Naive thymus-derived CD4-positive, alpha-beta T cell (primary cell): ENCODE measurements at places on chromosomes 11 and 22. TPM values are rescaled to one million over a fixed set of nuclear protein-coding genes. Genes with fewer than 3 reads are reported as not detected.

DNA sequence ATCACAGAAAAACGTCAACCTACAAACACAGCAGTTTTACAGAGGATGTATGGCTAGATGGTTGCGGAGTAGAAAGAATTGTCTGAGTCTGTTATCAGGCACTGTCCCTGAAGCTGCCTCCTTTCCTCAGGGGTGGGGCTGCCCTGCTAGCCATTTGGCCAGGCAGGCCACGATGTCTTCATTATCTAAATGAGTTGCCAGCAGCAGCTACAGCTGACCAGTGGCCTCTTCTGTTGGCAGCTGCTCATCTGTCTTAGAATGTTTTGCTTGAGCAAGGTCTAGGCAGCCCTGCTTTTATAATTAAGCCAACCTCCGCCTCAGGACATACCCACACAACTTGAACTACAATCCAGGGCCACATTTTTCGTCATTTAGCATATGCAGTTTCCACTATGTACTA lies 17.5 kb downstream of the SLC6A5 start:
- H3K4me1 ChIP-seq, result no peaks in the 10 kb centered on the region
- no peaks in the 10 kb centered on the region for H3K36me3 ChIP-seq
- DNase-seq, result no peak

DNA sequence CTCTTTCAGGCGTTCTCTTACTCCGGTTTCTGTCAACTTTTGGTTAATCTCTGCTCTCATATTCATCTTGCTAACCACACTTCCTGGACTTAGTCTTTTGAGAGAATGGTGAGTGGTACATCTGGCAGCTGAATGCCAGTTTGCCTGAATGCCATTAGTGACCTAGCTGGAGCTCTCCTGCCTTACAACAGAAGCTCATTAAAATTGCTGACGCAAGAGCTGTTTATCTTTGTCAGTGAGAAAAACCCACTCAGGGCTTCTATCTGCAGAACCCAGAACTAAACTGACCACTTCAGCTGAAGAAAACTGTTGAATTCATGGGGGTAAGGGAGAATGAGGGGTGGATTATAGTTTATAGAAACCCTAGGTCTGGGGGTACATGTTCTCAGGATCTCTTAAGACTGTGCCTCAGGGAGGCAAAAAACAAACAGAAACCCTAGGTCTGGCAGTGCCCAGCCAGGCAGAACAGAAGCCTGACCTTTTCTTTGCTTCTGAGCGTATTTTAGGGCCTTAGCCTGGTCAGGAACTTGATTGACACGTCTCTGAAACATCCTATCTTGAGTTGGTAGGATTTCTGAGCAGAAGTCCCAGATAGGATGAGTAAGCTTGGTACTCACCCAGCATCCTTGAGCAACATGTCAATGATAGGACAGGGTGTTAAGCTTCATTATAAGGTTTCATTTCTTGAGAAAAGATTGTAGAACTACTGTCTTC lies 52.8 kb upstream of the YWHAH start:
- peaks cover 36% of the 10 kb centered on the region for H3K36me3 ChIP-seq
- no peak overlapping the region for H3K27ac ChIP-seq
- DNase-seq, result no peak
- H3K4me1 ChIP-seq, result no peaks in the 10 kb centered on the region
- no peaks in the 10 kb centered on the region for H3K27me3 ChIP-seq

DNA sequence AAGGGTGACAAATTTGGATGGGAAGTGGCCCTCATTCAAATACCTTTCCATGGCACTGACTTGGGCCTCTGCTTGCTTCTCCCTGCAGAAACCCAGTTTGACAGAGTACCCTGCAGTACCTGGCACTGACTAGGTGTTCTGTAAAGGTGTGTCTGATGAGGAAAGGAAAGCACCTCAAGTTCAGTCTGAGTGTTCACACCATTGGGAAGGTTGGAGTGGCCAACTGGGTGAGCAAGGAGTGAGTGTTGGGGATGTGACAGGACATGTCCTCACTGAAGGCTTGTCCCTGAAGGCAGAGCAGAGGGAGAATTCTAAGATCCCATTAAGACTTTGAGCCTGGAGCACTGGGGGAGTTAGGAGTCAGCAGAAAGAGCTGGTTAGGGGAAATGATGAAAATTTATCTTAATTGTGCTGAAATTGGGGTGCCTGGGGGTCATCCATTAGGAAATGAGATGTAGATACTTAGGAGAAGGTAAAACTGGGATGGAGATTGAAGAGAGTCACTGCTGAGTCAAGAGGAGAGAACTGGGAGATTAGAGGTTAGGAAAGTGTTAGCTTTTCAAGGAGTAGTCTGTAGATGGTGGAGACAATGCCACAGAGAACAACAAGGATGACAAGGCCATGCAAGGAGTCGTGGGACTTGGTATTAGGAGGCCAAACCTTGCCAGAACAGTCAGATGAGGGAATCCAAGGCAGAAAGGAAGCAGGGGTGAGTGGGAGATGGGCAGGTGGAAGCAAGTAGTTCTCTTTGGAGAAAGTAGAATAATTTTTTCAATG lies 6.1 kb downstream of the SREBF2 start:
- H3K4me3 ChIP-seq, result no peak overlapping the region
- no peaks in the 10 kb centered on the region for H3K27me3 ChIP-seq
- DNase-seq, result no peak
- H3K27ac ChIP-seq, result peak overlapping the region; percentile 22
- peaks cover 14% of the 10 kb centered on the region for H3K4me1 ChIP-seq

CD151 gene
- total RNA-seq, result 6.6 TPM

GAL3ST3 gene
- not detected for total RNA-seq

DNA sequence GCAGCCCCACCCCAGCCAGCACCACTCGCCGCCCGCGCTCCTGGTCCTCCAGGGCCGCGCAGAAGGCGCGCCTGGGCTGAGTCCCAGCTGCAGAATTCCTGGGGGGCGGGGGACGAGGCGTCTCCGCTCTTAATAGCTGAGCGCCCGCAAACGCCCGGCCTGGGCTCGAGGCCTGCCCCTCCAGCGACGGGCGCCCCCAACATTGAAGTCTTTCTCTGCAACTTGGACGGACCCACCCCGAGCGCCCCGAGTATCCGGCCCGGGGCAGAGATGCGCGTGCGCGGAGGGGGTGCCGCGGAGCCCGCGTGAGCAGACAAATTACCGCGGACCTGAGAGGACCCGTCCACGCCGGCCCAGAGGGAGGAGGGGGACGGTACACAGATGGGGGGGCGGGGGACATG lies 6.7 kb upstream of the SYT7 start:
- H3K27me3 ChIP-seq, result no peaks in the 10 kb centered on the region
- peak overlapping the region; percentile 58 for H3K4me3 ChIP-seq
- H3K36me3 ChIP-seq, result no peaks in the 10 kb centered on the region
- DNase-seq, result no peak
- no peaks in the 10 kb centered on the region for H3K4me1 ChIP-seq

DNA sequence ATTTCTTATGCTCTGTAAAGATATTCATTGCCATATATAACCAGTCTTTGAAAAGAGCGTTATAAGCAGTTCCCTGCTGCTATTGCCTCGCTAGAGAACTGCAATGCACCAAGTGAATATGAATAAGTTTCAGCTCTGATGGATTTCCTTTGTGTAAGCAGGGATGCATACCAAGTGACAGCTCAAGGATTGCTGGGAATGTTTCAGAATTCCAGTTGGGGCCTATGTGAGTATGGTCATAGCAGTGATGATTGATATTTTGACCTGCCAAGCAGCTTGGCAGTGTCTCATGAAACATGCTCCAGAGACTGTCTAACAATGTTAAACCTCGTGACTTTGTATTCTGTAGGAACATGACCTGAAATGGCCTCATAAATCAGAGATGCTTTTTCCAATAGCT lies 312.6 kb downstream of the C11orf87 start:
- no peaks in the 10 kb centered on the region for H3K36me3 ChIP-seq
- H3K4me1 ChIP-seq, result no peaks in the 10 kb centered on the region
- no peak for DNase-seq
- H3K27ac ChIP-seq, result no peak overlapping the region
- no peaks in the 10 kb centered on the region for H3K27me3 ChIP-seq

GGT5 gene
- not detected for total RNA-seq

GRCh38 chr22:46355369-46355995 lies 20.0 kb downstream of the TRMU start:
- H3K36me3 ChIP-seq, result no peaks in the 10 kb centered on the region
- no peak overlapping the region for H3K27ac ChIP-seq
- no peak overlapping the region for H3K4me3 ChIP-seq

DNA sequence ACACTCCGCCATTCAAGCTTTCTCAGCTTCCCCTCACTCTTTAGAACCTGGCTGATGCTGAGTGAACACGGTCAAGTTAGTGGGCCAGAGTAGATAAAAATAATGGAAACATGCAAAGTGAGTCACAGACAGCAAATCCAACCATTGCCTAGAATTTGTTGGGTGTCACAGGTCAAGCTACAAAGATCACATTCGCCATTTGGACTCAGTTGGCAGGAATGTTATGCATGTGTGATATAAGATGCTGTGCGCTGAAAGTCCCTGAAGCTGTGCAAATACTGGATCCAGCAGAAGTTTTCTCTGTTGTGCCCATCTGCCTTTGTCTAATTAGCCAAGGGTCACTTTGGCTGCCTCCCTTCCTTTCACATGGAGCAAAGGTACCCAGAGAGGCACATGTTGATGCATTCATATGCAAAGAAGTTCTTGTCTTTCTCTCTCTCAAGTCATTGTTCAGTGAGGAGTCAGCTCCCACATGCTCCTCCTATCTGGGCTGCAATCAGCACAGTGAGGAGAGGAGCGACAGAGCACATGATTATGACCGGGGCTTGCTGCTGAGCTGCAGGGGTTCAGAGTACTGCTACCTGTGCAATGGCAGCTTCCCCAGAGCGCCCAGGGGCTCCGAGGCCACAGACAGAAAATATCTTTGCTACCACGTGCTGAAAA lies 39.7 kb downstream of the FLI1 start:
- peak; percentile 37 for DNase-seq
- H3K4me1 ChIP-seq, result peaks cover 96% of the 10 kb centered on the region
- no peaks in the 10 kb centered on the region for H3K36me3 ChIP-seq
- H3K27me3 ChIP-seq, result no peaks in the 10 kb centered on the region
- H3K4me3 ChIP-seq, result peak overlapping the region; percentile 20

GRCh38 chr11:64451856-64452255 lies 92.9 kb downstream of the RPS6KA4 start:
- H3K27me3 ChIP-seq, result peaks cover 6% of the 10 kb centered on the region
- H3K4me3 ChIP-seq, result no peak overlapping the region
- no peaks in the 10 kb centered on the region for H3K36me3 ChIP-seq
- no peak overlapping the region for H3K27ac ChIP-seq

- no peak overlapping the region for H3K4me3 ChIP-seq
- no peak overlapping the region for H3K27ac ChIP-seq
- no peaks in the 10 kb centered on the region for H3K27me3 ChIP-seq
- no peaks in the 10 kb centered on the region for H3K4me1 ChIP-seq
- no peak for DNase-seq
- H3K36me3 ChIP-seq, result no peaks in the 10 kb centered on the region
Measured at GRCh38 chr11:64044730-64045393, 9.1 kb downstream of the FLRT1 start.

DNA sequence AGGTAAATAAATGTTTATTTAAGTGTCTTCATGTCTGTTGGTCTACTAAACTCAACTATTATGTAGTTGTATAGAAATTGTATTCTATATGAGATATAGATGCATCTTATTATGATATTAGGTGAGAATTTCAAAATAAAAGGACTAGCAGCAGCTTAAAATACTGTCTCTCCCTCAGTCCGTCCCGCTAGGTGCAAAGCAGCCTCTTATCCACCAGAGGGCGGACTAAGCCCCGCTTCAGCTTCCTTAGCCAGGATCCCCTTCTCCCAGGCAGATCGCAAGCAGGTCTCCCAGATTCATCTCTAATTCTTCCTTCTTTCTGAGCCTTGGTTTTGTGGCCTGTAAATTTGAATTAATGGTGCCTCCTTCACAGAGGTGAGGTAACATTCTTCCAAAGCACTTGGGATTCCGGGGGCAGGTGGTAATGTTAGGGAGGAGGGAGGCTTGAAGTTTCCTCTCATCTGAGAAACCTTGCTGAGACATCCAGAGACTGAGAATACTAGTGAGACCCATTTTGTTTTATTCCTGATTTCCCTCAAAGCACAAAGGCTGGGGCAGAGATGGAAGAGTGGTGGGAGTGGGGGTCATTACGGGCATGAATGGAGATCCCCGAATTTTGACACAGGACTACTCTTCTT lies 13.5 kb upstream of the INSC start:
- no peak overlapping the region for H3K4me3 ChIP-seq
- peak; percentile 17 for DNase-seq
- H3K27me3 ChIP-seq, result no peaks in the 10 kb centered on the region
- H3K27ac ChIP-seq, result no peak overlapping the region
- H3K4me1 ChIP-seq, result no peaks in the 10 kb centered on the region

DNA sequence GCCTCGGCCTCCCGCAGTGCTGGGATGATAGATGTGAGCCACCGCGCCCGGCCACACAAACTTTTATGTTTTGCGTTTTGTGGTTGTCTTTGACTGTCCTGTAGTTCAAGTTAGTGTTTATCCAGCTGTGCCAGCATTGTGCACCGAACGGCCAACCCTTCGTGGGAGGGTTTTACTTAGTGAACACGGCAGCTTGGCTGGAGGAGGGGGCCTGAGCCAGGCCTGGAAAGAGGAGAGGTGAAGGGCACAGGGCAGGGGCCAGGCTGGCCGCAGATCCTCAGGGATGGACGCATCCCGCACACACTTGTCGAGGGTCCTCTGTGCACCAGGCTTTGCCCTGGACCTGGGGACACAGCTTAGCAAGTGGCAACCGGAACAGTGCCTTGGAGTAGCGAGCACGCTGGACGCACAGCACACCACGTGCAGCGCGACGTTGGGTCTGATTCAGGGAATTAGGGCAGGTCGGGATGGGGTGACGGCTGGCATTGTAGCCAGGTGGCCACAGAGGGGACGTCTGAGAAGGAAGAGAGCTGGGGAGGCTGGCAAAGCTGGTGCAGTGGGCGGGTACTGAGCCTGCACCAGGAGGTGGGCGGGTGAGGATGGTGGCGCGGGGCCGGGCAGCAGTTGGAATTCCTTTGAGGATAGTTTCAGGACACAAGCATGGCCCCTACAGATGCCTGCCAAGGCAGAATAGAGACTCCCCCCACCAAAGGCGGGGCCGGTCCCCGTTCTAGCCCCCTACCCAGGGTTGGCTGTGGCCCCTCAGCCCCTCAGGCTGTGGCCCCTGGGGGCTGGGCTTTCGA lies 13.4 kb downstream of the EPS8L2 start:
- DNase-seq, result no peak
- no peaks in the 10 kb centered on the region for H3K36me3 ChIP-seq
- peaks cover 8% of the 10 kb centered on the region for H3K4me1 ChIP-seq
- no peak overlapping the region for H3K4me3 ChIP-seq

OR52H1 gene
- 0.56 TPM in 1 of 2 replicates, not detected in the other for total RNA-seq

CREBZF gene
- 111 TPM for total RNA-seq

DNA sequence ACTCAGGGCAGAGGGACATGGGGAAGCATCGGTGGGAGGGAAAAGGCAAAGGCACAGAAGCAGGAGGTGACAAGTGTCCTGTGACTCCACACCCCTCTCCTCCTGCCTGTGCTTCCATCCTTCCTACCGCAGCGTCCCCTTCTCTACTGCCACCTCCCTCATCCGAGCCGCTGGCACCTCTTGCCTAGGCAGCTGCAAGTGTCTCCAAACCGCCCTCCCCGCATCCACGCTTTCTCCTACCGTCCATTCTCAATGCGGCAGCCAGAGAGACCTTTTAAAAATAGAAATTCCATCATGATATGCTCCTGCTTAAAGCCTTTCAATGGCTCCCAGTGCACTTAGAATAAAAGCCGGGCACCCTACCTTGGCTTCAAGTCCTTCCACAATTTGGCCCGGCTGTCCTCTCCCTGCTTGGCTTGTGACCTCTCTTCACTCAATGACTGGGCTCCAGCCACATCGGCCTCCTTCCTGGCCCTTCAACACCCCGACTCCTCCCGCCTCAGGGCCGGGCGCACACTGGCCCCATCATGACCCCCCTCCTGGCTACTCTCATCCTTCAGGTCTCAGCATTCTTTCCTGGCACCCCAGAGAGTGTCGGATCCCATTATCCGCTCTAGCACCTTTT lies 16.5 kb downstream of the LRRC10B start:
- no peak overlapping the region for H3K4me3 ChIP-seq
- no peaks in the 10 kb centered on the region for H3K4me1 ChIP-seq
- no peak overlapping the region for H3K27ac ChIP-seq
- no peaks in the 10 kb centered on the region for H3K27me3 ChIP-seq
